HuH-7 (cell line): ENCODE measurements at places on chromosomes 1 and 21.

- no peak for DNase-seq
These were observed 17.3 kb upstream of the TTLL10 start for GRCh38 chr1:1156140-1157032.

- DNase-seq = no peak
These were observed 100.4 kb downstream of the BRINP3 start for GRCh38 chr1:190377294-190377693.

DNA sequence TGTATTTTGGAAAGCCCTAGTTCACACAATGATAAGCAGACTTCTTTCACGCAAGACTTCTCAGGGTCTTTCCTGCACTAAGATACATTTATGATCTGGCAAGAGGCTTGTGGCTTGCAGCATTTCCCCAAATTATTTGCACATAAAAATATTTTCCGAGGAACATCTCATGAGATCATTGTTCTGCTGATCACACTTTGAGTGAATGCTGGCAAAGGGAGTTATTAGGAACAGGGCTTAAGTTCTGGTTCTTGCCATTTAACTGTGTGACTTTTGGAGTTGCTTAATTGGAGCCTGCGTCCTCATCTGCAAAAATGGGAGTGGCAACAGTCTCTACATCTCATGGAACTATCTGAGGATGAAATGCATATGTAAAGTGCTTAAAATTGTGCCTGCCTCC is 50.2 kb downstream of the GADD45A start:
- DNase-seq = no peak

- DNase-seq = no peak
These were observed 37.7 kb downstream of the VTCN1 start for GRCh38 chr1:117173006-117173405.

- no peak for DNase-seq
These were observed 339.2 kb upstream of the AJAP1 start for GRCh38 chr1:4315202-4315601.
